ENCODE measurements at places on chromosomes 12 and 14.

GRCh38 chr12:25553098-25553497 lies at the start of gene LMNTD1:
TSS of gene LMNTD1 (minus strand) at chr12:25553283. CDS start at chr12:25552959, 324 bp downstream.
- DNase-seq: peak; percentile 60

DNA sequence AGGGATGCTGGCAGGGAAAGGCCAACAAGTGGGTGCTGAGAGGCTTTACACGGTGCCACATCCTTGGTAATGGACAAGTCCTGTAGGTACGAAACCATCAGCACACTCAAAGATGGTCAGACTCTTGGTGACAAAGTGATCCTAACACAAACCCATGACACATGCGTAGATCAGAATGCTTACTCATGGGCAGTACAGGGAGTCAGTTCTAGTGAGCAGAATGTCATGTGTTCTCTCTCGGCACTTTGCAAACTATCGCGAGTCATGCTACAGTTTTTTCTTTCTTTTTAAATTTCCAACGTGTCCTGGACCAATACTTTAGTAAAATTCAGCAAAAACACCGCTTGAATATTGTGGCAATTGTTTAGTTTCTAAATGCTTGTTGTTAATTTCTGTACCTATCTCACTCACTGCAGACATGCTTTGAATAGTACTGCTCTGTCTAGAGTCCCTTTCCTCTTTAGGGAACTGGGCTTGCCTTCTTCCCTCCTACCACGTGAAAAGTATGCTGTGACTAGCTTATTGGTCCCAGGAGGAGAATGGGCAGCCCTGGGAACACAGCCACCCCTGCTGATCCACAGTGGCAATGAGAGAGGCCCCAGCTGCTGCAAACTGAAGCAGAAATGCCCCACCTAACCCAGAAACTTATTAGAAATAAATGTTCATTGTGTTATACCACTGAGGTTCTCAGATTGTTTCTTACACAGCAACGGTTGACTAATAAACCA lies 62.4 kb downstream of the UBR7 start:
- peak; percentile 46 for DNase-seq

DNA sequence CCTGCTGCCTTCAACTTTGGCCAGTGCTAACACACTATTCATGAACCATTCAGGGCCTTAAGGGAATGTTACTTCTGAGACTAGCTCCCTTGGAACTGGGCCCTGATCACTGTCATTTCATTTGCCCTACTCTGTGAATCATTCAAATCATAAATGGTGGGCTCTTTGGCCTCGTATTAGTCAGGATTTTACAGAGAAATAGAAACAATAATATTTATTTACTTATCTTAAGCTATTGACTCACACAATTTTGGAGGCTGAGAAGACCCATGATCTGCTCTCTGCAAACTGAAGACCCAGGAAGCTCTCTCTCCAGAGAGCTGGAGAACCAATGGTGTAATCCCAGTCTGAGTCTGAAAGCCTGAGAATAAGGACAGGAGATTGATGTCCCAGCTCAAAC lies 398.5 kb downstream of the LRIG3 start:
- DNase-seq: no peak

DNA sequence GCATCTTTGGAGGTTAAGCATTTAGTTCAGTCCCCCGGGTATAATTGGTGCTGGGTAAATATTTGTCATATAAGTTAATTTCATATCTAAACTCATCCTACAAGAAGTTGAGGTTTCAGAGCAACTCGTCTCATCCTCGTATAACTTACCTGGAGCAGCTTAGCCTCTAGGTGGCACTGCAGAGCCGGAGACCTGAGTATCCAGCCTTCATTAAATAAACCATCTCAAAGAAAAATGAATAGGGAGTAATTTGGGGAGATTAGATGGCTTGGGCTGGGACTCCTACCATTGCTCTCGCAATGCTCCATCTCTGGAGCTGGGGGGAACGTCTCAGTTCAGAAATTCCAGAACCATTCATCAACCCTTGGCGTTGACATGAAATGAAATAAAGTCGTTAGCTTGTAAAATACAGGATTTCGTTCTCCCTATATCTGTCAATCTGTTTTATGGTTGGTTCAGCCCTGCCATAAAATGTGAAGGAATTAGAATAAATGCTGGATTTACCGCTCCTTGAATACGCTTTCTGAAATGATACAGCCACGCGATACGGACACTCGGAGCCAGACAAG lies 122.9 kb upstream of the TMEM132D start:
- DNase-seq: no peak

DNA sequence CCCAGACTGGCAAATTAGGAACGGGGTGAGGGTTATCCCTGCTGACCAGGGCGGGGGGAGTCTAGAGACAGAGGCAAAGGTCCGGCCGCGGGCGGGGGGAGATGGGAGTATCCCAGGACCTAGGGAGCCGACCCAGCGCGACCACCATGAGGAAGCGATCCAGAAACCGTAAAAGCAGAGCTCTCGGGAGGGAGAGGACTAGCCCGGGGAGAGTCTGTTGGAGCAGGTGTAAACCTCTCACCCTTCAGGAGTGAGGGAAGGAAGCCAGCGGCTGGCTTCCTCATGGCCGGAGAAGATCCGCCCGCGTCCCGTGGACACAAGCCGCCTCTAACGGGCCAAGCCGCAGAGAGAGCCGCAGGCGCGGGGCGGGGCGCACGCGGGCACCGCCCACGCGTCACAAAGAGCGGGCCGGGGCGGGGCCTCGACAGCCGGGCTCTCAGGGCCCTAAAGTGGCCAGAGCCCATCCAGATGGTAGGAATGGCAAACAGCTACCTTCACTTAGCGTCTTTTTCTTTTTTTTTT lies at the start of gene ACRBP:
Gene ACRBP (minus strand): TSS at position 350 of the 522 bp plus-strand sequence. CDS start 66 bp downstream, at position 284.
- no peak for DNase-seq

- no peak for DNase-seq
Observed at GRCh38 chr14:48748151-48748675, 838.0 kb downstream of the RPS29 start.

DNA sequence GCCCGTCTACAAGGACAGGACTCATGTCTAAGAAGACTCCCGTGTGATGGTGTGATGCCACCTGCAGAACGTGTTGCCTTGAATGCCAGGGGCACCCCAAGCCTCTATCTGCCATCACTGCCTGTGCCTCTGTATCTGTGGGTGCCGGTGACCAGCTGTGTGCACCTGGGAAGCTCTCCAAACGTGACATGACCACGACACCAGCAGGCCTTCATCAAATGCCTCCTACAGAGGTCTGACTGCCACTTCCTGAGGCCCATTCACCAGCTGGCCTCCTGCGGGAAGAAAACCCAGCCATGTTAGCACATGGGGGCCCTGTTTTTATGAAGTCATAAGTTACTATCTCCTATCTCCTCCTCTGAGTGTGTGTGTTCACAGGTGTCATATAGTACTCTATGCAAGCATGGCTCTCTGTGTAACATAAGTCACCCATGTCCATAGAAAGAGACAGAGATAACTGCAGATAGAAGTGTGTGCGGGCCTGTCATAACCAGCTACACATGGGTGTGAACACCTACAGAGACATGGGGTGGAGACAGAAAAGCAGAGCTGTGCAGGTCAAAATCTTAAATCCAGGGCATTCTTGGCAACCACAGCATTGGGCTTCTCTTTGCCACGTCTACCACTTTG lies 18.3 kb upstream of the SERPINA4 start:
- no peak for DNase-seq
